HCT116 (cell line): ENCODE measurements at places on chromosomes 11 and 22.

DNA sequence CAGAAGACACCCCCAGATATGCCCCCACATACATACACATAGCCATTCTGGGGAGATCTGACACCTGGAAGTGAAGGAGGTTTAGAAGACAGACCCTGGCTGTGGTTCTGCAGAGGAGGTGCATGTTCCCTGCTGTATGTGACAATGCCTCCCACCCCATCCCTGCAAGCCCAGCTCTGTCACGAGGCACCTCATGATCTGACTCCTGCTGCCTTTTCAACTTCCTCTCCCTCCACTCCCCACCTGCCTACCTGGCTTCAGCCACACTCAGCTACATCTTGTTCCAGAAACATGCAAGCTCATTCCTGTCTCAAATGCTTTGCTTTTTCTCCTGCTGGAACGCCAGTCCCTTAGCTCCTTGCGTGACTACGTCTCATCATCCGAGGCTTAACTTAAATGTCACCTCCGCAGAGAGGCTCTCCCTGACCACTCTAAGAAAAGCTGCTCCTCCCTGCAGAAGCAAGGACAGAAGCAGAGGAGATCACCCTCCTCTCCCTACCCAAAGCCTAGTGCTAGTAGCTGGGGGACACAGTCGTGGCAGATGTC is 114.5 kb downstream of the FEZ1 start:
- no peak for DNase-seq

DNA sequence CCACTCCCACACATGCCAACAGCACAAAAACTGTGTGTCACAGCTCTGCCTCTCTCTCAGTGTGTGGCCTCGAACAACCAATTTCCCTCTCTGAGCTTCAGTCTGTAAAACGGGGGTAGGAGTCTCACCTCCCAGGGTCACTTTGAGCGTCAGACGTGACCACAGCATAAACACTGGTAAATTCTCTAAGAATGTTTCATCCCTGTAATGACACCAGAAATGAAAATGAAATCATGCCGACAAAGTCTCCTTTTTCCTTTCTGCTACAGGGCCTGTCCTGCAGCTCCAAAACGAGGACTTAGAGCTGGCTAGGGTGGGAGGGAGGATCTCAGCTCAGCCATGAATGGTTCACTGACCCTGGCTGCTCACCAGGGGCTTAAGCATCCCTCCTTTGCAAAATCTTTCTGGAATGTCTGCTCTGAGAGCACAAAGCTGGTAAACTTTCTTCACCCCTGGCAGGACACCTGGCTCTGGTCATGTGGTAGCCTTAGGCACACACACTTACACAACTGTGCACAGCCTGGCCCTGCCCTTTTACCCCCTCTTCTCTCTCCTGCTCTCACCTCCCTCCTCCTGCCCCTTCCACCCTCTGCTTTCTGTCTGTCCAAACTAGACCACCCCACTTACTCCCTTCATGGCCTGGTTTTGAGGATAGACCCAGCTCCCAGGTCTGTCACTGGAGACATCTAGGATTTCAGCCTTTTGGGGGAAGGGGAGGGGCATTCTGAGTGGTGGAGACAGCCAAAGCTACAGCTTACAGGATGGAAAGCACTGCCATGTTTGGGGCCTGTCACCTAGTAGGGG is 12.3 kb upstream of the TSKU start:
- DNase-seq, result no peak

DNA sequence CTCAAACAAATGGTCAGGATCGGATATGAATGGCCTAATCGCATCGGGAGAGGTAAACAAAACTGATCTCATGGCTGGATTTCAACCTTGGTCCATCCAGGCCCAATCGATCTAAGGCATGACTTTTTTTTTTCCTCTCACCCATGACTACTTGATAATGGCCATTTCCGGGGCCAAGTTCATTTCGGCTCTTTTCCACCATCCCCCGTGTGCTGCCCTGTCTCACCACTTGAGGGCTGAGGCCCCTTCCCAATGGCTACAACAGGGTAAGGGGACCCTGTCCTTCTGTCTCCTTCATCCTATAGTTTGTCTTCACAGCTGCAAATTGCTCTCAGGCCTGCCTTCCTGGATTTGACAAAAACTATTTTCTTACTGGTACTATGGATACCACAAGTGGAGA is 26.7 kb downstream of the GRAP2 start:
- DNase-seq, result no peak

DNA sequence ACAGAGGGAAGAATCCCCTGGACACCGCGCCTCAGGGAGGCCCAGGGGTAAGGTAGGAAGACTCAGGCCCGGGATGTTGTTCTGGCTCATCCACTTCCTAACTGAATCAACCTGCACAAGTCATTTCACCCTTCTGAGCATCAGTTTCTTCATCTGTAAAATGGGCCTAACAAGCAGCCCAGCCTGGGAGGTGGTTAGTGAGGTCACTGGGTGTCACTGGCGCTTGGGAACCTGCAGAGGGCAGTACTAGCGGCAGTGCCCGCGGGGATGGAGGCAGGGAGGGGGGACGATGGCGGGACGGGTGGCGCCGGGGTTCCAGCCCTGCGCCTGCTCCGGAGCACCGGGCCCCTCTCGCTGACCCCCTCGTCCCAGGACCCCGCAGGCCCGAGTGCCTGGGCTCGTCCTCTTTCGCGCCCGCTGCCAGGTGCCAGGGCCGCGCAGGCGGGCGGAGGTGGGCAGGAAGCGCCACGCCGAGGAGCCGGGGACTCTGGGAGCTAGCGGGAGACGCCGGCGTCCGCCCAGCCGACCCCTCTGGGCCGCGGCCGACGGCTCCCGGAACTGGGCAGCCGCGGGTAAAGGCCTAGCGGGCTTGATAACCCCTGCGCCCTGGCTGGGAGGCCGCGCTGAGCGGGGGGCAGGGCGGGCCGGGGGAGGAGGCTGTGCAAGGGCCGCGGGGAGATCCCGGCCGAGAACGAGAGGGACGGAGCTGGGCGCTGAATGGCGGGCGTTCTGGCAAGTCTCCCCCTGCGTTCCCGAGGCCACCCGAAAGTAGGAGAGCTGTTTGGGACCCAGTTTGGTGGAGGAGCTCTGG is at the start of gene NLRX1:
NLRX1 (plus strand) TSS at position 255 of the 811 bp plus-strand sequence. CDS start 2,679 bp downstream, outside the sequence.
- DNase-seq, result peak; percentile 73

- no peak for DNase-seq
Measured at GRCh38 chr11:101444164-101444563, 139.6 kb downstream of the TRPC6 start.
